ENCODE measurements at places on chromosomes 11 and 22. TPM values are rescaled to one million over a fixed set of nuclear protein-coding genes. Genes with fewer than 3 reads are reported as not detected.
A peak's percentile ranks its signal among the peaks of the same experiment; 100 is the strongest.

Gene GLYATL1
- 2.0 TPM for total RNA-seq

Gene HEPHL1
- total RNA-seq: not detected

Gene F2
- total RNA-seq: 4.4 TPM

Gene CHST1
- total RNA-seq: 275 TPM

Gene KRTAP5-9
- total RNA-seq: 0.80 TPM

- DNase-seq: no peak
- peak overlapping the region; percentile 24 for H3K27ac ChIP-seq
- H3K4me1 ChIP-seq: peaks cover 53% of the 10 kb centered on the region
Observed at GRCh38 chr11:123588117-123588863, 66.1 kb downstream of the SCN3B start.

DNA sequence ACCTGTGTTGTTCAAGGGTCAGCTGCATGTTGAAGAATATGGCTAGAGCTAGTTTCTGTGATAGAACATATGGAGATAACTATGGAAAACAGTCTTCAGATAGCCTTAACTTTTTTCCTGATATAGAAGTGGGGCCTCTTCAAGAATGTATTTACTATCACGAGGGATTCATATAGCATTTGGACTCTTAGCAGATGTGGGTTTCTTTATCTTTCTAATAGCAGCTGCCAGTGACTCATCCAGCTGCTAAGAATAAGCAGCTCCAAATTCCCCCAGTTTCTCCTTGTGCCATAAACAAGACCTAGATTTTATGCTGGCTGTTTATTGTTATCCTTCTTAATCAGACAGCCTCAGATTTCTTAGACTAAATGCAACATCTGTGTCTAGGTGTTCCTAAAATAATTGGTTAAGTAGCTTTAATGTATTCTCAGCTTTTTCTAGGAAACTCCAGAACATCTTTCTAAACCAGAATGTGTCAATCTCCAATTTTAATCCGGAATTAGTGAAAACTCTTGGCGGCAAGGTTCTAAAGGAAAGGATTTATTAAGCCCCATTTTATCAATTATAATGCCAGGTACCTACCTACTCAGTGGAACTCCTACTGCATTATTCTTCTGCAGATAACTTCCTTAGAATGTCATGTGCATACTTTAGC, 119.8 kb downstream of the CSTPP1 start:
- no peak for DNase-seq
- H3K27ac ChIP-seq: no peak overlapping the region
- no peak overlapping the region for H3K4me3 ChIP-seq
- H3K27me3 ChIP-seq: no peaks in the 10 kb centered on the region

DNA sequence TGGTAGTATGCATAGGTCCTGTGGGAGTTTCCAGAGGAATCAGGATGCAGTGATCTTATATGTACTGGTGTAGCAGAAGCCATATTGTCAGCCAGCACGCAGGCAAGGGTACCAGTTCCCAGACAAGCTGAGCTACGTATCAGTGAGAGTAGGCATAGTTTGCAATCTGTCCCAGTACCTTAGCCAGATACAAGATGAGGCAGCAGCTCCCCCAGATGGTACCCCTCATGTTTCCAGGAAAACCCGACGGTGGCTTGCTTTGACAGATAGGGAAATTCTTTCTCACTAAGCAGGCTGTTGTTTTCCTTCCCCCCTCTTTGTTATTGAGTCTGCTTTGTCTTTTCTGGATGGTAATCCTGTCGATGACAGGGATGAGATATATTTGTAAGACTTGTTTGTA, 109.7 kb upstream of the RRM1 start:
- peak; percentile 39 for DNase-seq
- H3K4me3 ChIP-seq: no peak overlapping the region
- peak overlapping the region; percentile 77 for H3K27ac ChIP-seq
- peaks cover 14% of the 10 kb centered on the region for H3K4me1 ChIP-seq
- H3K36me3 ChIP-seq: peaks cover 2% of the 10 kb centered on the region

- H3K27ac ChIP-seq: no peak overlapping the region
- H3K27me3 ChIP-seq: peaks cover 3% of the 10 kb centered on the region
- no peak overlapping the region for H3K4me3 ChIP-seq
- no peak for DNase-seq
- peaks cover 9% of the 10 kb centered on the region for H3K4me1 ChIP-seq
- H3K36me3 ChIP-seq: peaks cover 3% of the 10 kb centered on the region
Observed at GRCh38 chr11:64437426-64437825, 78.5 kb downstream of the RPS6KA4 start.

GRCh38 chr11:61328351-61328750, 4.6 kb downstream of the DDB1 start:
- H3K4me1 ChIP-seq: peaks cover 12% of the 10 kb centered on the region
- no peak for DNase-seq
- peak overlapping the region; percentile 13 for H3K27ac ChIP-seq
- no peak overlapping the region for H3K4me3 ChIP-seq

DNA sequence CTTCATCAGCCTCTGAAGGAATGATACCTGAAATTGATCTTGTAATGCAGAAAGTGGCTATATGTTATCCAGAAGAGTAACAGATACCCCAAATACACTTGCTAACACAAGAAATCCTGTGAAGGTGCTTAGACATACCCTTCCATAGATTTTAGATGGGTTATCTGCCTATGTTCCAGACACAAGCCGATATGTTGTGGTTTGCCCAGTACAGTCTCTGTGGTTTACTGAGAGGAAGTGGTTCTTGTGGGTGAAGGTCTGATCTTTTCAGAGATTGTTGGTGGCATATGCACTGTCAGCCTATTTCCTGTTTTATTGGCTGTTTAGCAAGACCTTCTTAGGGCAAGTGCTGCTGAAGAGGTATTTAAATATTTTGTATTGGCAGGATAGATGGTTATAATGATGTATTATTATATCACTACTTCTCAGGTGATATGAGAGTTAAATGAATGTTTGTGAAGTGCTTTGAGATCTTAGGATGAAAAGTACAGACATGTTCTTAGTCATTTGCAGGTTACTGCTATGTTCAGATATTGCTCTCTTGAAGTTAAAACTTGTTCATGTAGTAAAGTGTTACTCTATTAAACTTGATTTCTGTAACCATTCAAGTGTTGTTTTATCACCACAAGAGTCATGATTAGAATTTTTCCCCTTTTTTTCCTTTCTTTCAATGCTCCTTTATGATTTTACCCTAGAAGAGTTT, 8.2 kb downstream of the ARHGEF12 start:
- H3K27ac ChIP-seq: no peak overlapping the region
- H3K4me1 ChIP-seq: peaks cover 61% of the 10 kb centered on the region
- H3K36me3 ChIP-seq: no peaks in the 10 kb centered on the region
- no peaks in the 10 kb centered on the region for H3K27me3 ChIP-seq
- H3K4me3 ChIP-seq: no peak overlapping the region

GRCh38 chr11:119689302-119689701, 39.7 kb downstream of the NECTIN1 start:
- no peak overlapping the region for H3K27ac ChIP-seq
- DNase-seq: no peak
- no peaks in the 10 kb centered on the region for H3K36me3 ChIP-seq
- peaks cover 7% of the 10 kb centered on the region for H3K27me3 ChIP-seq
- no peak overlapping the region for H3K4me3 ChIP-seq
- H3K4me1 ChIP-seq: peaks cover 26% of the 10 kb centered on the region

- H3K4me1 ChIP-seq: peaks cover 6% of the 10 kb centered on the region
- no peak overlapping the region for H3K27ac ChIP-seq
Observed at GRCh38 chr11:93481279-93481678, 61.9 kb downstream of the SMCO4 start.

- DNase-seq: no peak
- peaks cover 2% of the 10 kb centered on the region for H3K4me1 ChIP-seq
- no peaks in the 10 kb centered on the region for H3K27me3 ChIP-seq
- H3K27ac ChIP-seq: no peak overlapping the region
- H3K4me3 ChIP-seq: no peak overlapping the region
Observed at GRCh38 chr11:129932381-129933067, 37.1 kb upstream of the NFRKB start.

DNA sequence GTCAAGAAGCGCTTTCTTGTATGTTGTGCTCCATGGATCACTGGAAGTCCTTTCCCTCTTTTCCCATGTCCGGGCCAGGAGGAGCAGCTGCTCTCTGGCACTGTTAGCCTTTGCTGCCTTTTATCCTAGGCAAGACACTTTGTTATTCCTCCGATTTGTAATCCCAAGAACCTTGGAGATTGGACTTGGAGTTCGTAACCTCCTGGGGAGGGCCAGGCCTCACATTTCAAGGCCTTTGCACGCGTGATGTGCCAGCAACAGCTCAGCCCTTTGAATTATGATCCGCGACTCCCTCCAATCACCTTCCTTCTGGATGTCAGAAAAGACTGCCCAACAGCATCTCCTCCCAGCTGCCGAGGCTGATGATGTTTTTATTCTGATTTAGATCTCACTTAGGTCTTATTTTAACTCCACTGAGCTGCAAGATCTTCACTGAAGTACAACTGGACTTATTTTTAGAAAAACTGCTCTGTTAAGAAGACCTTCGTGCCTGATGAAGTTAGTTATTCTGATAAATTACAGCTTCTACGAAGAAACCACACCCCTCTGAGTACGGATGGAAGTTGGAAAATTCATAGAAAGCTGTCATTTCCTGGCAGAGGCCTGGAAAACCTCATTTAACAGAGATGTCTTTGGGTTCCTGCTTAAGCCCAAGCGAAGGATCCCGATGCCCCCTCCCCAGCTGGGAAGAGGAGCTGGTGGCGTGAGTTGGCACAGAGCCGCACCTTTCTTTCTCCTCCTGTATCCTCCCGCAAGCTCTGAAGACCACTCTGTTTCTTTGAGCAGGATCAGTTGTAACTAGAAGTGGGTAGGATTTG, 62.4 kb downstream of the PARVB start:
- DNase-seq: no peak
- H3K4me3 ChIP-seq: no peak overlapping the region
- H3K27ac ChIP-seq: no peak overlapping the region
- peaks cover 2% of the 10 kb centered on the region for H3K27me3 ChIP-seq
- H3K36me3 ChIP-seq: peaks cover 16% of the 10 kb centered on the region
- peaks cover 3% of the 10 kb centered on the region for H3K4me1 ChIP-seq

- H3K27ac ChIP-seq: no peak overlapping the region
- H3K36me3 ChIP-seq: no peaks in the 10 kb centered on the region
- H3K4me3 ChIP-seq: no peak overlapping the region
- H3K27me3 ChIP-seq: peaks cover 5% of the 10 kb centered on the region
- no peaks in the 10 kb centered on the region for H3K4me1 ChIP-seq
Observed at GRCh38 chr11:44347538-44347937, 37.6 kb upstream of the ALX4 start.

DNA sequence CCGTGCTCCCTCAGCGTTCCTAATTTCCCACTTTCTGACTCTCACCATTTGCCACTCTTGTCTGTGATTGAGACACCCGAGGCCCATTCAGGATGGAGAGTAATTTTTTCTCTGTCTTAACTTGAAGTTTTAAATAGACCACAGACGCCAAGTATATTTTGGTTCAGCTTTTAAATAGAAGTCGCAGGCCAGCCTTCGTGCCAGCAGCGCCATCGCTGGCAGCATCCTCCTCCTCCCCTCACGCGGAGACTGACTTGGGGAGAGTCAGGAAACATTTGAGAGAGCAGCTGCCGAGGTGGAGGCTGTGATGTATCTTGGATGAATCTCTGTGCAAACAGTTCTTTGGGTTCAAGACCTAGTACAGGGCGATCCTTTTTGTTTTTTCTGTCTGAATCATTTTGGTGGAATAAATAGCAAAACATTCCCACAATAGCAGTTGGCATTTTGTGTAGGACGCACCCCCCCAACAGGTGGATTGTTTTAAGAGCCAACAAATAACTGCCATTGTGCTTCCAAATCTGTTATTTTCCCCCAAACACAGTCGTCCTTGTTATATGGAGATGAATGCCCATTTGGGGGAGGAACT, 889 bp upstream of the DMC1 start:
- DNase-seq: peak; percentile 15
- H3K4me1 ChIP-seq: no peaks in the 10 kb centered on the region
- H3K36me3 ChIP-seq: no peaks in the 10 kb centered on the region
- no peaks in the 10 kb centered on the region for H3K27me3 ChIP-seq

Measured in endothelial cell (in vitro differentiated cells).